ENCODE measurements at places on chromosomes 1 and 21. TPM values are rescaled to one million over a fixed set of nuclear protein-coding genes. Genes with fewer than 3 reads are reported as not detected.

Gene GPR25
- total RNA-seq: not detected

Gene MIXL1
- not detected for total RNA-seq

Gene SPRR3
- not detected for total RNA-seq

Gene LAMB3
- total RNA-seq: 18.6 TPM

Gene CD1B
- not detected for total RNA-seq

Gene DIO1
- not detected for total RNA-seq

Gene FMO5
- 0.39 TPM for total RNA-seq

Gene ETNK2
- total RNA-seq: 17.6 TPM

Gene RAB25
- total RNA-seq: not detected

Gene SPRR2A
- not detected for total RNA-seq

Gene PTPN7
- not detected for total RNA-seq

Gene ALPL
- total RNA-seq: 0.47 TPM

Gene FCGR3A
- not detected for total RNA-seq

Gene FMO4
- 0.67 TPM for total RNA-seq

Gene ARL8A
- 54.3 TPM for total RNA-seq

Gene GBP3
- total RNA-seq: 2.4 TPM

Gene MMP23B
- 0.33 TPM for total RNA-seq

Gene STIL
- total RNA-seq: 9.0 TPM

Gene EDEM3
- total RNA-seq: 6.7 TPM

Gene ALG14
- total RNA-seq: 8.1 TPM

Gene SPRR2E
- total RNA-seq: not detected

Gene KLHDC8A
- 0.75 TPM for total RNA-seq

Gene AJAP1
- total RNA-seq: not detected

Gene SH2D5
- total RNA-seq: 16.5 TPM

Gene ORC1
- total RNA-seq: 20.5 TPM

Gene FNBP1L
- 26.4 TPM for total RNA-seq

Gene KDF1
- 0.21 TPM for total RNA-seq
